ENCODE measurements at places on chromosomes 1 and 21. TPM values are rescaled to one million over a fixed set of nuclear protein-coding genes. Genes with fewer than 3 reads are reported as not detected.

DNAJC28 gene
- total RNA-seq = 0.49 TPM

DMBX1 gene
- total RNA-seq = 0.70 TPM

CASZ1 gene
- total RNA-seq = 1.7 TPM

NCF2 gene
- 1.1 TPM for total RNA-seq

BSND gene
- total RNA-seq = not detected
